ENCODE measurements at places on chromosomes 6 and 20. TPM values are rescaled to one million over a fixed set of nuclear protein-coding genes. Genes with fewer than 3 reads are reported as not detected.
A peak's percentile ranks its signal among the peaks of the same experiment; 100 is the strongest.

- DNase-seq = no peak
Measured at GRCh38 chr6:157232161-157232895, 91.0 kb downstream of the TMEM242 start.

- DNase-seq = no peak
Measured at GRCh38 chr6:157937916-157938315, 43.7 kb upstream of the SYNJ2 start.

- DNase-seq = peak; percentile 41
Measured at GRCh38 chr6:106519460-106520394, 109.6 kb downstream of the RTN4IP1 start.

COL21A1 gene
- total RNA-seq = not detected

USP49 gene
- total RNA-seq = 1.8 TPM

ERVFRD-1 gene
- not detected for total RNA-seq
